Fibroblast of pulmonary artery (primary cell): ENCODE measurements at places on chromosomes 4 and X.

- DNase-seq: no peak
These were observed 837 bp downstream of the DCHS2 start for GRCh38 chr4:154490583-154491340.

- peak; percentile 10 for DNase-seq
These were observed 55.3 kb downstream of the TMPRSS11F start for GRCh38 chr4:68074397-68074796.

- DNase-seq: no peak
These were observed 363.4 kb downstream of the DMD start for GRCh38 chrX:32847921-32848320.

DNA sequence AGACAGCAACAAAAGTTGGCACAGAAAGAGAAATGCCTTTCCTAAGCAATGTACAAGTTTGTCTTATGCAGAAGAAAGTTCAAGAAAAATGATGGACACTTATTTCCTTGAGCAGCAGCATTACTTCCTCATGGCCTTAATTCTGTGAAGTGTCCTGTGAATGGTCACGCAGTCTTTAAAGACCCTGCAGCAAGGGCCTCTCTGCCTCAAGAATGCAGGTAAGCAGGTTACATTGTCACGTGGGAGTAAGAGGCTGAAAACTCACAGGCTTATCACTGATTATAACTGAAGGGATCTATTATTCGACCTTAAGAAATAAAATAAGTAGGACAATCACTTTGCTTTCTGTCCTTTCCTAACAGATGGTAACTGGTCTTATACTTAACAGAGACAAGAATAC is 109.1 kb downstream of the ATP8A1 start:
- no peak for DNase-seq

- no peak for DNase-seq
These were observed 182.6 kb downstream of the FBXO8 start for GRCh38 chr4:174100910-174101309.

DNA sequence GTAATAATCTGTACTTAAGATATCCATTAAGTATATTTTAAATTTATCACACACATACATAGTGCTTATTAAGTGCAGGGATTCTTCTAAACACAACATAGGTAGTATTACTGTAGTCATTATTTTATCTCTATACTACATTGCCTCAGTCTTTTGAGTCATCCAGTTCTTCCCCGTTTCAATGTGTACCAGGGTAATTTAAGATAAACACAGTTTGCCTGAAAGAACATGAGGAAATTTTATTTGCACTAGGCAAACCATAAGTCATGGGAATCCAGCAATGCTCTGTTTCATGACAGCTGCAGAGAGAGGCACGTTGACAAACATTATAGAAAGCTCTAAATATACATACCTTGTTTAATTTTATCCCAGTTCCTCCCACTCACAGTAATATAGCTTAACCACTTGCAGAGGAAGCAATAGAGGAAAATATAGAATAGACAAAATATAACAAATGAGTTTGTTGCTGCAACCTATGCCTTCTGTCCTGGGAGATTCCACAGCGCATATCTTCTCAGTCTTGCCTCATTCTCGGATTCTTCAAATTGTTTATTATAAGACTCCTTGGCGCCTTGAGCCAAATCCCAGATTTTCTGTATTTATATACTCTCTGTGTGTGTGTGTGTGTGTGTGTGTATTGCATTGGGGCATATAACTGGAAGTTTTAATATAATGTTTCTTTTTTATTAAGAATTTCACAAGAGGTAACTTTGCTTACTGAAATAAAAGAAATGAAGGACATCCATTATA is 258.6 kb downstream of the FAM133A start:
- no peak for DNase-seq

DNA sequence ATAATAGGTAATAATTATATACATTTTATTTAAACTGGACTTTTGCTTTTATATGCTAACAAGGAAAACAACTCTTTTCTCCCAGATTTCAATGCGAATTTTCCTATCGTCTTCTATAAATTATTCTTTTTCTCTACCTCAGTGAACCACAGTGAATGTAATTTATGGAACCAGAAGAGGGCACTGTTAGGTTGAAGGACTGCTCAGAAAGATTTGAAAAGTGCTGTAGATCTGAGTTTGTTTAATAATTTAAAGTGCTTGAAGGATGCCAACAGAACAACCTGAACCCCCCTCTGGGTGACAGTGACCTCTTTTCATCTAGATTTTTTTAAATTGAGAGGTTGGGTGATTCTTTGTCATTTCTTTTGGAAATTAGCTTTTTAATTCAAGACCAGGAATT is 54.9 kb downstream of the PHOX2B start:
- DNase-seq: peak; percentile 53

- DNase-seq: no peak
These were observed 11.7 kb downstream of the CFAP97 start for GRCh38 chr4:185192059-185192458.

DNA sequence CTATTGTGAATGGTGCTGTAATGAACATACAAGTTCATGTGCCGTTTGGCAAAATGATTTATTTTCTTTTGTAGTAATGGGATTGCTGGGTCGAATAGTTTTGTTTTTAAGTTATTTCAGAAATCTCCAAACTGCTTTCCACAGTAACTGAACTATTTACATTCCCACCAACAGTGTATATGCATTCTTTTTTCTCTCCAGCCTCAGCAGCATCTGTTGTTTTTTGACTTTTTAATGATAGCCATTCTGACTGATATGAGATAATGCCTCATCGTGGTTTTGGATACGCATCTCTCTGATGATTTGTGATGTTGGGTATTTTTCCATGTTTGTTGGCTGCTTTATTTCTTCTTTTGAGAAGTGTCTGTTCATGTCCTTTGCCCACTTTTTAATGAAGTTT is 246.3 kb upstream of the ADGRL3 start:
- DNase-seq: no peak

DNA sequence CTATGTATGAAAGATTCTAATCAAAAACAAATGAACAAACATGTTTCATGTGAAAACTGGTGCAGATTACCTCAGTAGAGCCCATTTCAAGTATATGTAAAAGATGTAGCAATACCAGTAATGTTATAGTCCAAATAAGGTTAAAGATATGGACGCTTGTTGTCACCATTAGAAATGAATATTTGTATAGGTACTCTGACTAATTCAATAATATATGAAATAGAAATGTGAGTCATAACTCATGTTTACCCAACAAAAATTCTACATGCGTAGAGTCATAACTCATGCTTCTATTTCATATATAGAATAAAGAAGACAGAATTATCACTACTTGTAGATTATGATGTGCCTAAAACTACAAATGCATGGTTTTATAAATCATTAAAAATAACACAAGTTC is 739.1 kb upstream of the DIAPH2 start:
- no peak for DNase-seq

- no peak for DNase-seq
These were observed 51.6 kb downstream of the PPP3CA start for GRCh38 chr4:101295691-101296090.

DNA sequence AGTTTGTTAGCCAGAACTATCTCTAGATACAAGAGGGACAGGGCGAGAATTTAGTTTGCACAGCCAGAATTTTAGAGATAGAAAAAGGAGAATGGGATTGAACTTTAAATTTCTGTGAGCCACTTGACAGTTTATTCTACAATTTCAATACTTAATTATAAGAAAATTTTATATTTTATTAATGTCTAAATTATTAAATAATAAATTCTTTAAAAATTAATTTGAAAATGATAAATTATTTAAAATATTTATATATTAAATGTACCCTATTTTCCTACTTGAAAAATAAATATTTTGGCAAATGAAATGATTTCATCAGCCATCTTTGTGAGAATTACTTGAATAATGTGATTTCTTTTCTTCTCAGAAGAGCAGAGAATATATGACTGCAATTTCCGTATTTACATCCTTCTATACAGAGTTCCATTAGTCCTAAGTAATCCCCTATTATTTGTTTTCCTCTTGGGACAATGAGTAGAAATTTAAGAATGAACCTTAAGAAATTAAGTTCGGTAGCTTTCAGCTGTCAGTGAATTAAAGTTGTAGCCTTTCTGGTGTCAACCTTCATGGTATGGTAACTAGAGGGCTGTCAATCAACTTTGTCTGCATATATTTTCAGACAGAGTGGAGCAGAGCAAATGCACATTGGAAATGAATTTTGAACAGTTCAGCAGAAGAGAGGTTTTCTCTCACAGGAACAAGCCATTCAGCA is 763.9 kb downstream of the PCDH18 start:
- no peak for DNase-seq

- no peak for DNase-seq
These were observed 74.1 kb downstream of the LDB2 start for GRCh38 chr4:16824278-16824806.

DNA sequence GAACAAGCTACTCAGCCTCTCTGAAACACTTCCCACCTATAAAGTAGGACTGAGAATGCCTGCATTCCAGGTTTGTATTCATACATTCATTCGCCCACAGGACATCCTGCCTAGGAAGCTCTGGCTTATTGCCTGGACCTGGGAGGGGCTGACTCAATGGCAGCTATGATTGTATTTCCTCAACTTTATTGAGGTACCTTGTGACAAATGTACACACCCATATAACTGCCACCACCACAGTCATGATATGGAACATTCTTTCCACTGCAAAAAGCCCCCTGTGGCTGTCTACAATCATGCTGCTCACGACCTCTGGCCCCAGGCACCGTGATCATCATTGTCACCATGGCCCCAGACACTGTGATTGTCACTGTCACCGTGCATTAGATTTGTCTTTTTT is 68.3 kb downstream of the ABLIM2 start:
- peak; percentile 57 for DNase-seq

- DNase-seq: no peak
These were observed 166.5 kb upstream of the PUDP start for GRCh38 chrX:7314425-7314824.

GRCh38 chr4:148029781-148030180 is 297.9 kb downstream of the ARHGAP10 start:
- no peak for DNase-seq

DNA sequence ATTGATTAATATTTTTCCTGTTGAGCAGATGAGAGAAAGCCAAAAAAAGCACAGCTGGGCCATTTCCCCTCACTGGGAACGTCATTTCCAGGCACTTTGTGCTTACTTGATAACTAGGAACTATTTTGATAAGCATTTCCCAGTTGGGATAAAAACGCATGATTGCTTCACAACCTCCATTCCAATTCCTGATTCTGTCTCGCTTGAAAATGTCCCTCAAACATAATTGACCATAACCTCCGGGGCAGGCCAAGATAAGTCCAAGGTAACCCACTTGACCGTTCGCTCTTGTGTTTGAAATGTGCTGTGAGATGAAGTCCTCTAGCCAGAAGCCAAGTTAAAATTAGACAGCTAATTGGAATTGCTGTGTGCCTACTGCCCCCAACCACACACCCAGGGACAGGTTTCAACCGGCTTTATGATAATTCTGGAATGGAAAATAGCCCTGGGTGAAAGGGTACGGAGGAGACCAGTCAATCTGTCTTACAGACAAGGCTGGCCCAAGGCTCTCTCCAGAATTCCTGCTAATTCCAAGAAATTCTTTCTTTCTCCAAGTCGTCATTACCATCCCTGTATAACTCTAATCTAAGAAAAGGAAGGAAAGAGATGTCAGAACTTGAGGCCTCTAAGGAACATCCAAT is 137.1 kb downstream of the MID1 start:
- DNase-seq: peak; percentile 78

DNA sequence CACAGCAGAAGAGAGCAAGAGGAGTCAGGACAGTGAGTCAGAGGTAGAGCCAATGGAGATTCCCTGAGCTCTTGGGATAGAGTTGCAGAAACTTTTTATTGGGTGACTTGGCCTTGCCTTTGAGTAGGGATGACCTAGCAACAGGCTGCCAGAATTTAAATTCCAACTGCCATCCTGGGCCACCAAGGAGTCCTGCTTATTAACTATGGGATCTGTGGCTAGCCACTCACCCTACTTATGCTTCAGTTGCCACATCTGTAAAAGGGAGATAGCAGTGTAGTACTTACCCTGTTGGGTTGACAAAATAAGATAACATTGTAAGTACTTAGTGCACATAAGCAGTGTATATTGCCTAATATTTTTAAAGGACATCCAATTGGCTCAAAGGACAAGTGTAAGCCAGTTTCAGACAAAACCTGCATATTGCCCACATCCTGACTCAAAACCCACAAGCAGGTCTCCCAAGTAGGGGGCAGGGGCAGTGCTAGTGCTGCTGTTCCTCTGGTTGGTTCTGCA is 43.5 kb upstream of the TMEM164 start:
- no peak for DNase-seq

- no peak for DNase-seq
These were observed 10.8 kb upstream of the GAGE10 start for GRCh38 chrX:49292400-49293362.

DNA sequence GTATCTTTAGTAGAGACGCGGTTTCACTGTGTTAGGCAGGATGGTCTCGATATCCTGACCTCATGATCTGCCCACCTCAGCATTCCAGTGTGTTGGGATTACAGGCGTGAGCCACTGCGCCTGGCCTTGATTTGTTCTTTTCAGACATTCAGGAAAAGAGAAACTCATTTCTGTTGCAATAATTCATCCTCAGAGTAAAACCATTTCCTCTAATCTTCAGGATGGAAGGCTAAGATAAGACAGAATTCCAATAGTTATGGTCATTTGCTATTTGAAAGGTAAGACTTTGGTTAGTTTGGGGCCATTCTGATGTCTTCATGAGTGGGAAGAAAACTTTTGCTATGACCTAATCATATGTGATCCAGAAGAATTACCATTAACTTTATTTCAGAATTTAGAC is 83.0 kb downstream of the LRP2BP start:
- peak; percentile 41 for DNase-seq

DNA sequence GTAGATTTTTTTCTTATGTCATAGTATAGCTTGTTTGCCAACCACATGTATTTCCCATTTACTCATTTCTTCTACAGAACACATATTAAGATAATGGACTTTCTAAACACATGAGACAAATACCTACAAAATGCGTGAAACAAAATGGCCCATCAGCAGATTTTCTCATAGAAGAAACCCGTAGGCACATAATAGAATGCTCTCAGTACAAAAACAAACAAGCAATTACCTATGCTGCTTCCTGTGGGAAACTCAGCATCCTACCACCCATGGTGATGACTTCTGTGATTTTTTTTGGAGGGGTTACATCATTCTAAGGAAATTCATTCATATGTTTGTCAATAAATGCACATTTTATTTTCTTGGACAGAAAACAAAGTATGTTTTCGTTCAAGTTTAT is 343.6 kb downstream of the SPRY1 start:
- no peak for DNase-seq

GRCh38 chr4:47736555-47736954 is 101.3 kb downstream of the CORIN start:
- no peak for DNase-seq

DNA sequence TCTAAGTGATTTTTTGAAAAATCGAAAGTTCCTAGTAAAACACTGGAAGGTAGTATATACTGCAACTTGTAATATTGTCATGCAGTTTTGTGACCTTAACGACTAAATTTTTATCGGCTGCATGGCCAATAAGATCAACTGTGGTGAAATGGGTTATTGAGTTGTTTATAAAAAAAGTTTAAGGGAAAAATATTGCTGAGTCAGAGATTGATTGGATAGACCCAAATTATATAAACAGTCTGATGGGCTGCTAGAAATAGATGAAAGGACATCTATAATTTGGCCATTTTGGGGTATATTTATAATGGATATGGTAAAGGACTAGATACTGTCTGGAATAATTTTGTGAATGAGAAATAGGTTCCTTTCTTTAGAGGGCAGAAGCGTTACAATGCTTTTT is 56.2 kb downstream of the MGST2 start:
- no peak for DNase-seq
